Stimulated activated CD4-positive, alpha-beta T cell treated with anti-CD3 and anti-CD28 coated beads, Interleukin-4, amount 100 ng/mL, for 1 hour (primary cell): ENCODE measurements at places on chromosomes 5 and 9.

DNA sequence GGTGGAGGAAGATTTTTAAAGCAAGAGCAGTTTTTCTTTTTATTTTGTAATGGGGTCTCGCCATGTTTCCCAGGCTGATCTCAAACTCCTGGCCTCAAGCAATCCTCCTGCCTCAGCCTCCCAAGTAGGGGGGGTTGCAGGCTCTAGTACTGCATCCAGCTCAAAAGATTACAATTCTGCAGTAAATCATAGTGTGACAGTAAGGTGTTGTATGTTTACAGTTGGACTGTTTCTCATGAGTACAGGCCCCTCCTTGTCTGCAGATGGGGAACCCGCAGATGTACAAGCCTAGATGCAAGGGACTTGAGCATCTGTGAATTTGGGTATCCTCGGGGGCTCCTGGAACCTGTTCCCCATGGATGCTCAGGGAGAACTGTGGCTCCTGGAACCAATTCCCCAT, 3.3 kb downstream of the CCT5 start:
- DNase-seq = no peak

DNA sequence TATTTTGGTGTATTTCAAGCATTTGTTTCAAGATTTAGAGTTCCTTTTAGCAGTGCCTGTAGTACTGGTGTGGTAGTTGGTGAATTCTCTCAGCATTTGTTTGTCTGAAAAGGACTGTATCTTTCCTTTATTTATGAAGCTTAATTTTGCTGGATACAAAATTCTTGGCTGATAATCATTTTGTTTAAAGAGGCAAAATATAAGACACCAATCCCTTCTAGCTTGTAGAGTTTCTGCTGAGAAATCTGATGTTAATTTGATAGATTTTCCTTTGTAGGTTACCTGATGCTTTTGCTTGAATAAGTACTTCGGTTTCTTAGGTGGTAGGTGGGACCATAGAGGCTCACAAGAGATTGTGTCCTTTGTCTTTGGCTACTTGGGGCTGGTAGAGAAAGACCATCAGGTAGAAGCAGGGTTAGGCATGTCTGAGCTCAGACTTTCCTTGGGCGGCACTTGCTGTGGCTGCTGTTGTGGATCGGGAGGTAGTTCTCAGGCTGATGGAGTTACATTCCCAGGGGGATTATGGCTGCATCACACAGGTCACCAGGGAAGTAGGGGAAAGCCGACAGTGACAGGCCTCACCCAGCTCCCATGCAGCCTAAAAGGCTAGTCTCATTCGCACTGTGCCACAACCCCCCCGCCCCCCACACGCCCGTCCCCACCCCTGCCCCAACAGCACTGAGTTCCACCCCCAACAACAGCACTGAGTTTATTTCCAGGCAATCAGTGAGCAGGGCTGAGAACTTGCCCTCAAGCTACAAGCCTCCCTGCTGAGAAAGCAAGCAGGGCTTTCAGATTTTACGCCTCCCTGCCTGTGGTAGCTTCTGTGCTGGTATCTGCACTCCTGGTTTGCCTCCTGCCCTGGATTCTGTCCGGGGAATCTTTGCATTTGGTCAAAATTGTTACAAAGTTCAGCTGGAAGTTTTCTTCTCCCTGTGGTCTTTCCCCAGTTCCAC, 127.1 kb upstream of the GLRA1 start:
- DNase-seq = no peak

DNA sequence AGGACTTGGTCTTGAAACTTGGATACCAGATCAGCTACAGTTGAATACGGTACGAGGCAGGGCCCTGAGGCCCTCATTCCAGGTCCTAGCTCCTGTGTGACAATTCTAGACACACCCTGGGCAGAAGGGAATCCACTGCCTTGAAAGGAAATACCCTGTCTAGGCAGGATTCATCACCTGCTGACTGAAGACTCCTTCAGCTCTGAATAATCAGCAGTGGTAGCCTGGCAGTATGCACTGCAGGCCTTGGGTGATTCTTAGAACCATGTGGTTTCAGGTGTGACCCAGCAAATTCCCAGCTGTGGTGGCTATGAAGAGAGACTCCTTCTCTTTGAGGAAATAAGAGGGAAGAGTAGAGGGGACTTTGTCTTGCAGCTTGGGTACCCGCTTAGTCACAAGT, 17.2 kb upstream of the EFNA5 start:
- no peak for DNase-seq

- peak; percentile 19 for DNase-seq
Observed at GRCh38 chr9:113876151-113876992, at the start of gene ZNF618. ZNF618 (plus strand) TSS chr9:113876309; CDS start chr9:113876381, 72 bp downstream.

- no peak for DNase-seq
Observed at GRCh38 chr5:18079831-18080230, 445.6 kb downstream of the TAF11L14 start.

DNA sequence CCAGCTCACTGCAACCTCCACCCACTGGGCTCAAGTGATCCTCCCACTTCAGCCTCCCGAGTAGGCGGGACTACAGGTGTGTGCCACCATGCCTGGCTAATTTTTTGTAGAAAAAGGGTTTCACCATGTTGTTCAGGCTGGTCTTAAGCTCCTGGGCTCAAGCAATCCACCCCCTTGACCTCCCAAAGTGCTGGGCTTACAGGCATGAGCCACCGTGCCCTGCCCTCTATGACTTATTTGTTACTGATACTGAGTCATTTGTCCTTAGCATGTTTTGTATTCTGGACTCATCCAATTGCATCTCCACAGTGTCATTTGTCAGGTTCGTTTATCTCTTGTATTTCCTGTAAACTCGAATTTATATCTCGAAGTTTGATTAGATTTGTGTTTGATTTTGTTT, 2.7 kb upstream of the ITK start:
- DNase-seq = no peak

- no peak for DNase-seq
Observed at GRCh38 chr5:175551266-175551665, 72.9 kb downstream of the SFXN1 start.

DNA sequence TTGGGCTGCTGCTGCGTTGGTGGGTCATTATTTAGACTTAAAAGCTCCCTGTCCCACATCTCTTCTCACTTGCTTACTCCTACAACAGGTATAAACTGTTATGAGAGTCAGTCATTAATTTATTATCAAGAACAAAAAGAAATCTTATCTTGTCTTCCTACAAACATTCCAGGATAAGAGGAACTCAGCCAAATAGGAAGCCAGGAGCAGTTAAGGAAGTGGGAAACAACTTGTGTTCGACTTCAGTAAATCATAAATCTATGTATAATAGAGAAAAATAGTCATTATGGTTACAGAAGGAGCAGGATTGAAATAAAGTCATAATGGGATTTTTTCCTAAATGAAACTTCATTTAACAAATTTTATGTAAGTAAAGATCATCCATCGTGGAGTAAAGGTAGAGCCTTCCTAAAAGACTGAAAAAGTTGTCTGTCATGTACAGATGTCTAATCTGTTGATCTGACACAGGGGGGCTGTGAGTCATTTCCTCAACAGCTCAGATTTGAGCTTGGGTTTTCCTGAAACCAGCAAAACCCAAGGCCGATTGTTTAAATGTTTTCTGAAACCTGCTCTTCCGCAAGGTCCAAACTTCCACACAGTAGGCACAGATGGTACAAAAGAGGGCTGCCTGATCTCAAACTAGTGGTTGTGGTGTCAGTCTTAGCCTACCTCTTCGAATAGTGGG, 25.3 kb upstream of the LRRTM2 start:
- no peak for DNase-seq

GRCh38 chr9:19992556-19992955, 203.7 kb upstream of the SLC24A2 start:
- no peak for DNase-seq

DNA sequence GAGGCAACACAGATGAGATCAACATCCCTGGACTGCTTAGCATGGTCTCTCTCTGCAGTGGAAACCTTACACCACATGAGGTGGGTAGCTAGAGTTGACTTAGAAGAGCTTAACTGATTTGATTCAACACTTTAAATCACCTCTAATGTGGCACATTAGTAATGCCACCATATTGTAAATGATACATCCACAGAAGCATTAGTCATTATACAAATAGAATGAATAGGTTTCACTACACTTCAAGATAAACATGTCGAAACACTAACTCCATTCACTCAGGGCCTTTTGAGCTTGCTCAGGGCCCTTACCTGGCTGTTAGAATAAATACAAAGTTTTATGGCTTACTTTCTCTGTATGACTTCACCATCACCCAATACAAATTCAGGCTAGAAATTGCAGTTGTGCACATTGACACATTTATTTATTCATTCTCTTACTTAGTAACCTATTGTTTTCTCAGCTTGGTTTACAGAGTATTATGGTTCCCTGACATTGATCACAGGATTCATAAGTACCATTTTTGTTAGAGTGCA, 9.3 kb upstream of the SMAD5 start:
- DNase-seq = no peak

DNA sequence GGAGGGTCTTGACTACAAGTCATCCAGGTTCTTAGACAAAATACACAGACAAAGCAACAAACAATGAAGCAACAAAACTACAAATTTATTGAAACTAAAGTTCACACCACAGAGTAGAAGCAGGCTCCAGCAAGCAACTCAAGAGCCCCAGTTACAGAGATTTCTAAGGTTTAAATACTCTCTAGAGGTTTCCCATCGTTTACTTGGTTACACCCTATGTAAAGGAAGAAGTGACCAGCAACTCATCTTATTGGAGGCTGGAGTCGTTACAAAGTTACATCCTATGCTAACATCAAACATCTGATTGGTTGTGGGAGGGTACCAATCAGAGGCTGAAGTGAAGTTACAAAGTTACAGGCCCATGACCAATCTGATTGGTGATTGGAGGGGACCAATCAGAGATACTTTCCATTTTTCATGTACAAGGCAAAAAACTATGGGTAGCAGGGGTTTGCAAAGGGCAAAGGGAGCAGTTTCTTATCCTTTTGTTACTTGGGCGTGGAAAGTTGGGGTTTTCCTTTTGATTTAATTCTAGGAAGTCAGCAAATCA, 2292.6 kb upstream of the C9orf72 start:
- no peak for DNase-seq

DNA sequence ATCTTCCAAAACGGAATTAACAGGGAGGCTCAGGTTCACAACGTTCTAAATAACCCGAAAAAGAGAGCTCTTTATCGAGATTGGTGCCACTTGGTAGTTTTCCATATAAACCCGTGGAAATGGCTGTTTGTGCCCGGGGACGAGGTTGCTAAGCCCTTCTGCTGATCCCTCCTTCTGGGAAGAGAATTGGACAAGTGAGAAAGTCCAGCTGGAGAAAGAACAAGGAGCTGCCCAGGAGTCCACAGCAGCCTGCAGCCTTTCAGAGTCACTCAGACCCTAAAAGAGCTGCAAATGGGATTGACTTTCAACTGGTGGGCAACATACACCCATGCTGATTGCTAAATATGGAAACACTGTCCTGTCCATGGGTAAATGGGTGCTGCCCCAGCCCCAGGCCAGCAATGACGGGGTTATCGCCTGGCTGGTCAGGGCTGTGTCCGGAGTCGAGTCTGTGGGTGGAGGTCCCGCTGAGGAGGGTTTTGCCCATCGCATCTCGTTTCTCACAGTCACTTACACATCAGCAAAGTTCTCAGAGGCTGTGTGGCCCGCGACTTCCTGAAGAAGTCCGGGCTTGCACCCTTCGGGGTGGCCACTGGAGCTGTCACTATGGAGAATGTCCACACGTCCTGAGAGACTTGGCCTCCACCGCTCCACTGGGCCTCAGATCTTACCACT, 40.7 kb upstream of the HSD17B3 start:
- no peak for DNase-seq

- DNase-seq = no peak
Observed at GRCh38 chr9:132156262-132156661, 5.6 kb upstream of the NTNG2 start.

GRCh38 chr9:117096138-117096537, 318.7 kb downstream of the ASTN2 start:
- DNase-seq = no peak

- no peak for DNase-seq
Observed at GRCh38 chr9:101139082-101139481, 110.6 kb downstream of the PLPPR1 start.

- no peak for DNase-seq
Observed at GRCh38 chr9:128211186-128211980, 8.2 kb downstream of the DNM1 start.

DNA sequence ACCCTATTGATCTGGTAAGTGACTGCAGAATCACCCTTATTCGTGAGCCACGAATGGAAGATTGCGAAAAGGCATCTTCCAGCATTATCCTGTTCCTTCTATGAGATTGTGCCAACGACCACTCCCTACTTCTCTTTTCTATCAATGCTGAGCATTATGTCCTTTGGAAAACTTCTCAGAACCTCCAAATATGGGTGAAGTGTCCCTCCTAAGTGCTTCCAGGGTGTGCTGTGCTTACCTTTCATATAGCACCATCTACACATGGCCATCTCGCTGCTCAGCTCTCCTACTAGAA, 14.7 kb upstream of the LCP2 start:
- no peak for DNase-seq

- DNase-seq = no peak
Observed at GRCh38 chr9:25658571-25658970, 19.7 kb downstream of the TUSC1 start.

GRCh38 chr9:84325347-84325973, 15.1 kb downstream of the SLC28A3 start:
- DNase-seq = no peak

DNA sequence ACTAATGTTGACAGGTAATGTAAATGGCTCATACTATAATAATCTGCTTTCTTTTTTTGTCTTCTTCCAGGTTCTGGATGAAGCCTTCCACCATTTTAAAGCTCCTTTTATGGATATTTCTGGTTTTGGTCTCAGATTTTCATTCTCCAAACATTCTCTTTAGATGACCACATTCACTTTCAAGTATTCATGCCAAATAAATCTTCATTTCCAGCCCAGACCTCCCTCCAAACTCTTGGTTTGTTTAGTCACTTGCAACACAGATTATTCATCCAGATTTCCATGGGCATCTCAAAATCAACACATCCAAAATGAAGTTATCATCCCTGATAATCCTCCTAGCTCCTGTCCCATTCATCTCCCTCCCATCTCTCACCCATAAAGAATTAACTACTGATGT, 40.3 kb upstream of the SVEP1 start:
- DNase-seq = no peak

GRCh38 chr5:94893412-94894135, 275.1 kb downstream of the SLF1 start:
- DNase-seq = no peak

DNA sequence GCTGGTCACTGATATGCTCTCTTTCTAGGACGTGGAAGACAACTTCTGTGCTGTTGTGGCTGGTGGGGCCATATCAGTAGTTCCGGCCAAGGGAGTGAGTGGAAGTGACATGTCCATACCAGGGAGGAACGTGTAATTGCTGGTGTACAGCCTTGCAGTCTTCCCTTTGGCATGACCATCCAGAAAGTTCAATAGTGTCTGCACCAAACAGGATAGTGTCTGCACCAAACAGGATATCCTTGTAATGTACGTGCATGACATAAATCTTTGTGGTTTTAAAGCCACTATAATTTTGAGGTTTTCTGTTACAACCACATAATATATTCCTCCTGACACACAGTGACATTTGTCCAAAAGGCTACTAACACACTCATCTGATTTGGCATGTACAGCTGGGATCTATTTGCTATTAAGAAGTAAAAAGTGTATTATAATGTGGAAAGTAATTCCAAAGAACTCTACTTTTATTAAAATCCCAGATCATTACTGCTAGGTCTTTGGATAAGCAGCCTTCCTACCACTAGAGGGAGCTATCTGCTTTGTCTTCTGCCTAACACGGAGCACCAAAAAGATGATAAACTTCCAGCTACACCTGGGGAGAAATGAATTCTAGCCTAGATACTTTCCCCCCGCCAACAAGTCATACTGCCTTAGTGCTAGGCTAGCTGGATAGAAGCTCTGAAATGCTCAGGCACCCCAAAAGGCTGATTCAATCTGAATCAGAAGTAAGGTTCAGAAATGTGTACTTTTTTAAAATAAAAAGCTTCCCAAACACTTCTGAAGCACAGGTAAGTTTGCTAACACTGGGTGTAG, 52.7 kb downstream of the RNF145 start:
- no peak for DNase-seq

GRCh38 chr5:117144086-117144485, 569.5 kb upstream of the SEMA6A start:
- no peak for DNase-seq
